Activated T-cell treated with anti-CD3 and anti-CD28 coated beads, Interleukin-2, amount 50 U/mL, for 72 hours (primary cell): ENCODE measurements at places on chromosomes 1 and 21. TPM values are rescaled to one million over a fixed set of nuclear protein-coding genes. Genes with fewer than 3 reads are reported as not detected.

- no peaks in the 10 kb centered on the region for H3K4me1 ChIP-seq
- DNase-seq: no peak
- H3K4me3 ChIP-seq: no peak overlapping the region
- H3K27ac ChIP-seq: no peak overlapping the region
Observed at GRCh38 chr1:24284156-24284471, 35.0 kb upstream of the GRHL3 start.

Gene ZNF692
- 57.6 TPM for total RNA-seq

Gene RIMKLA
- 1.9 TPM for total RNA-seq

DNA sequence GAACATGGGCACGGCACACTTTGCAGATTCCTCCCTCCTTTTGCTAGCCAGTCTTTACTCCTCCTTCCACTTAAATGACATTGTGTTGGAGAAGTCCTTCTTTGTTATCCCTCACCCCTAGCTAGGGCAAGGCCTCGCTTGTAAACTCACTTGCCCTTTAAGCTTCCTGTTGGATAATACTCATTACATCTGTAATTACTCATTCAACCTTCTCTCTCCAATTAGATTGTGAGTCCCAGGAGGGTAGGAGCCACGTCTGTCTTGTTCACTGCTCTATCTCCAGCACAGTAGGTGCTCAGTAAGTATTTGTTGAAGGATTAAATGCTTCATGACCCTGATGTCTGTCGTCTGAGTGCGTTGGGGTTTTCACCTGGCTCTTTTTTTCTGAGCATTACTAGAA is 98.7 kb upstream of the USP24 start:
- H3K36me3 ChIP-seq: no peaks in the 10 kb centered on the region
- H3K4me1 ChIP-seq: peaks cover 18% of the 10 kb centered on the region
- peaks cover 6% of the 10 kb centered on the region for H3K27me3 ChIP-seq
- no peak overlapping the region for H3K27ac ChIP-seq

Gene SPRR5
- total RNA-seq: not detected

Gene HES2
- 0.44 TPM for total RNA-seq

Gene CFAP74
- total RNA-seq: not detected

DNA sequence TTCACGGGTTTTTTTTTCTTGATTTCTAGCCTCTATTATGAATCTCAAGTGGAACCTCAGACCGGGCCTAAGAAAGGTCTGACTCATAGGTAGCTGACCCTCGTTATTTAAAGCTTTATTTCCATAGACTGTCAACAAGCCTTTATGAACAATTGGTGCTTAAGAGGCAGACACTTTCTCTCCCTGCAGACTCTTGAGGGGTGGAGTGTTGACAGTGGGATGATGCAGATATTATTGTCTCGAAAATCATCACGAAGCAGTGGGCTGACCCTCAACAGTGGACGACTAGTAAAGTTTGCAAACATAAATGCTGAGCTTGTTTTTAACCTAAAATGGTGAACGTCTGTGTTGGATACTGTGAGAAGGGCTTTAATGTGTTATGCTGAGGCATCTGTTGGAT is 1.8 kb downstream of the SFT2D2 start:
- peaks cover 64% of the 10 kb centered on the region for H3K4me1 ChIP-seq
- peak overlapping the region; percentile 89 for H3K4me3 ChIP-seq
- DNase-seq: no peak
- peaks cover 6% of the 10 kb centered on the region for H3K27me3 ChIP-seq
- peak overlapping the region; percentile 90 for H3K27ac ChIP-seq
- H3K36me3 ChIP-seq: peaks cover 13% of the 10 kb centered on the region

Gene CCDC24
- total RNA-seq: 0.99 TPM

GRCh38 chr21:42707207-42707830 is 53.9 kb downstream of the PDE9A start:
- H3K27ac ChIP-seq: no peak overlapping the region
- H3K4me1 ChIP-seq: no peaks in the 10 kb centered on the region
- no peaks in the 10 kb centered on the region for H3K36me3 ChIP-seq
- H3K4me3 ChIP-seq: no peak overlapping the region
- no peak for DNase-seq

- DNase-seq: no peak
- peaks cover 43% of the 10 kb centered on the region for H3K4me1 ChIP-seq
- H3K27me3 ChIP-seq: peaks cover 25% of the 10 kb centered on the region
- H3K4me3 ChIP-seq: no peak overlapping the region
- H3K36me3 ChIP-seq: peaks cover 2% of the 10 kb centered on the region
- H3K27ac ChIP-seq: no peak overlapping the region
Observed at GRCh38 chr1:8155528-8156186, 129.5 kb upstream of the ERRFI1 start.

Gene TRIM67
- total RNA-seq: 0.12 TPM

DNA sequence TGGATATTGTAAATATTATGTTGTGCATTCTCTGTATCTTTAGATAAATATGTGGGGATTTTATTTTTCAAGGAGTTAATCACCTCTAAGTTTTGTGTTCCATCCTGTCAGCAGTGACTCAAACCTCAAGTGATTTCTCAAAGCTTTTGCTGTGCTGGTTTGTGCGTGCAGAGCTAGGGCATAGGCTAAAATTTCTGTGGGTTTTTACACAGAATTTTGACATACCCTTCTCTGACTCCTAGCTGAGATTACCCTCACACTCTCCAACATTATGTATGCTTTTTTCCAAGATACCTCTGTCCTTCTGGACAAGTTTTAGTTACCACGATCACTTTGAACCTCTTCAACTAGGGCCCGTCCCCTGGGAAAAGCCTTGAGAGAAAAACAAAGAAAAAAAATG is 384.9 kb downstream of the NCAM2 start:
- peaks cover 1% of the 10 kb centered on the region for H3K36me3 ChIP-seq
- DNase-seq: no peak
- no peaks in the 10 kb centered on the region for H3K27me3 ChIP-seq
- no peak overlapping the region for H3K4me3 ChIP-seq
- no peaks in the 10 kb centered on the region for H3K4me1 ChIP-seq

DNA sequence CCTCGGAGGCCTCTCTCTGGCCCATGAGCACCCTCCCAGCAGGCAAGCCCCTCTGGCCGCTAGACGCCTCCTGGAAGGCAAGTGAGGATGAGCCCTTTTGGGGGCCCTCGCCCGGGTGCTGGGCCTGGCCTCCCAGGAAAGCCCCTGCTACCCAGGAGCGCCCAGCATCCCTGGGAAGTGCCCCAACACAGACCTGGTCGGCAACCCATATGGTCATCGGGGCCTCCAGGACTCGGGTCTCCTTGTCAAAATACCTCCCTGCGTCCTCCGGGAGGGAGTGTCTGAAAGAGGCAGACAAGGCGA is 21.0 kb upstream of the TMEM52 start:
- H3K36me3 ChIP-seq: no peaks in the 10 kb centered on the region
- DNase-seq: no peak
- no peak overlapping the region for H3K4me3 ChIP-seq
- H3K4me1 ChIP-seq: peaks cover 4% of the 10 kb centered on the region

Gene HSF2BP
- 1.9 TPM for total RNA-seq

DNA sequence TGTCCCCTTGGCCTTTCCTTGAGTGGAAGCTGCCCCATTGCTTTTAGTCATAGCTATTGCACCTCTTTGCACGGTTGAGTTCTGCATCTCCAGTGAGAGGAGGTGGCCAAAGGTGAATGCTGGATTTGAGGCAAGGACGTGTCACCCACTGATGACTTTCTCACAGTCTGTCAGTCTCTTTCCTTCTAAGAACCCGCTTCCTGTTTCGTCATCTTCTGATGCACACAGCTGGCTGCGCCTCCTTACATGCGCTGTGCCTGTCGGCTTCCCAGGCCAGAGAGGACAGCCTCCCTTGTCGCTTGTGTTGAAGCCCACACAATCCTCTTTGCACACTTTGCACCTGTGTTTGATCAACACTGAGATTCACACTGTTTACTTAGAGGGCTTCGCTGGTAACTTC is 41.8 kb upstream of the PWP2 start:
- H3K4me3 ChIP-seq: peak overlapping the region; percentile 70
- DNase-seq: peak; percentile 70
- no peaks in the 10 kb centered on the region for H3K27me3 ChIP-seq
- peaks cover 45% of the 10 kb centered on the region for H3K4me1 ChIP-seq
- H3K27ac ChIP-seq: peak overlapping the region; percentile 89
- H3K36me3 ChIP-seq: peaks cover 11% of the 10 kb centered on the region

- no peak for DNase-seq
- no peak overlapping the region for H3K4me3 ChIP-seq
- H3K27ac ChIP-seq: no peak overlapping the region
- peaks cover 6% of the 10 kb centered on the region for H3K4me1 ChIP-seq
- H3K27me3 ChIP-seq: peaks cover 4% of the 10 kb centered on the region
Observed at GRCh38 chr1:55820501-55820900, 605.3 kb upstream of the USP24 start.

Gene CFAP141
- total RNA-seq: not detected

Gene CCDC185
- not detected for total RNA-seq

DNA sequence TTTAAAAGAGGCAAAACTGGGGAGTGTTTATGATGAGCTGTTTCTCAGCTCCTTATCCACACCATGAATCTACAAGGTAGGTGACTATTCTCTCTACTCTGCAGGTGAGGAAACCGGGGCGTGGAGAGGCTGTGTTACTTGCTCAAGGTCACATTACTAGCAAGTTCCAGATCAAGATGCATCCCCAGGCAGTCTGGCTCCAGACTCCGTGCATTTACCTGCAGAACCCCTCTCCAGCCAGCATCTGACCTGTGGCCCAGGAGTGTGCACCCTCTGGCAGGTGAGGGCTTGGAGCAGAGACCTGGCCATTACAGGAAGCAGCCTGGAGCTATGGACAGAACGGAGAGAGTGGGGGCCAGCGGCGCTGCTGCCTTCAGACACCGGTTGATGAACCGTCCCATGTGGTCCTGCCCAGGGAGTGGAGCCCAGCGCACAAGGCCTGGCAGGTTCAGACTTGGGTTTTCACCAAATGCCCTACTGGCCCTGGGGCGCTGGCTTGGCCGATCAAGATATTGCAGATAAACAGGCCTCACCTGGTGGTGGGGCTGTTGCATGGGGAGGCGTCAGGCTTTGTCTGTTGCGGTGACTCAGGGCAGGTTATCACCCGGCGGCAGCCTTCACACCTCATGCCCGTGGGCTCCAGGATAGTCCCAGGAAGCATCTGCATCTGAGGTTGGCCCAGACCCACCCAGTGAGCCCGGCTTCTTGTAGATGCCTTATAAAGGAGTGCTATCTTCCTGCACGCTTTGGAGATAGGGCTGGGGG is 29.2 kb upstream of the WNT4 start:
- H3K27ac ChIP-seq: no peak overlapping the region
- DNase-seq: no peak
- peaks cover 18% of the 10 kb centered on the region for H3K27me3 ChIP-seq
- no peak overlapping the region for H3K4me3 ChIP-seq
- H3K36me3 ChIP-seq: no peaks in the 10 kb centered on the region

Gene PADI4
- total RNA-seq: 0.79 TPM

DNA sequence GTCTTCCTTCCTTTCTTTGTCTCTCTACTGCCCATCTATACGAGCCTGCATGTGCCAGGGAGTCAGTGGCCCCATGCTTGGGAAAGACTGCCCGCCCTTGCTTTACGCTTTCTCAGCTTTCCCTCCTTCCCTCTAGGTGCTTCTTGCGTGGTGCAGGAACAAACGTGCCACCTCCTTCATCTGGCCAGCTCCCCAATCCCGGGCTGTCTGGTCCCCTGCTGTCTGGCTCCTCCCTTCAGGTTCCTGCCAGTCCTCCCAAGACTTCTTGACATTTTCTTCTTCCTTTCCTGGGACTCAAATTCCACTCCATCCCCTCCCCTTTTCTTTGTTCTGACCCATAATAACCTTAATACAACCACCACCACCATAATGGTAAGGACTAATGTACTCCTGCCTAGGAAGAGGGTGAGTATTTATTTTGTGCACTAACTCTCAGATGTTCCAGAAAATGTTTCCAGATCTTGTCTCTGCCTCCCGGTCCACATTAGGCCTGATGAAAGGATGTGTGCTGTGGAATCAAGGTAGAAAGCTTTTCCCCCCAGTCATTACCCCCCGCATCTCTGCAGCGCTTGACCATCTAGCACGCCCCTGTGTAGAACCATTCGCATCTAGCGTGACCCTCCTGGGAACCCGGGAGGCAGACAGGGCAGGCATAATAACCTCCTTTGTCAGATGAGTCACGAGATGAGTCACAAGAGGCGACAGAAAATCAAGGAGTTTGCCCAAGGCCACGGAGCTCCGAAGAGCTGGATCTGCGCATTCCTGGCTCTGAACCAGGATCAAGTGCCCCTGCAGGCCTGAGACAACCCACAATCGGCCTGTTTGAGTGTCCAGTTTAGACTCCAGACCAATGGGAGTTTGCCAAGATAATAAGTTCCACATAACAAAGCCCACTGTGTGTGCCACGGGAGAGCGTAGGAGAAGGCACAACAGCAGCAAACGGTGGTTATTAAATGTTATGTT is 60.1 kb upstream of the NEK2 start:
- peaks cover 31% of the 10 kb centered on the region for H3K4me1 ChIP-seq
- no peak for DNase-seq
- no peak overlapping the region for H3K4me3 ChIP-seq
- H3K27me3 ChIP-seq: no peaks in the 10 kb centered on the region
- no peaks in the 10 kb centered on the region for H3K36me3 ChIP-seq

DNA sequence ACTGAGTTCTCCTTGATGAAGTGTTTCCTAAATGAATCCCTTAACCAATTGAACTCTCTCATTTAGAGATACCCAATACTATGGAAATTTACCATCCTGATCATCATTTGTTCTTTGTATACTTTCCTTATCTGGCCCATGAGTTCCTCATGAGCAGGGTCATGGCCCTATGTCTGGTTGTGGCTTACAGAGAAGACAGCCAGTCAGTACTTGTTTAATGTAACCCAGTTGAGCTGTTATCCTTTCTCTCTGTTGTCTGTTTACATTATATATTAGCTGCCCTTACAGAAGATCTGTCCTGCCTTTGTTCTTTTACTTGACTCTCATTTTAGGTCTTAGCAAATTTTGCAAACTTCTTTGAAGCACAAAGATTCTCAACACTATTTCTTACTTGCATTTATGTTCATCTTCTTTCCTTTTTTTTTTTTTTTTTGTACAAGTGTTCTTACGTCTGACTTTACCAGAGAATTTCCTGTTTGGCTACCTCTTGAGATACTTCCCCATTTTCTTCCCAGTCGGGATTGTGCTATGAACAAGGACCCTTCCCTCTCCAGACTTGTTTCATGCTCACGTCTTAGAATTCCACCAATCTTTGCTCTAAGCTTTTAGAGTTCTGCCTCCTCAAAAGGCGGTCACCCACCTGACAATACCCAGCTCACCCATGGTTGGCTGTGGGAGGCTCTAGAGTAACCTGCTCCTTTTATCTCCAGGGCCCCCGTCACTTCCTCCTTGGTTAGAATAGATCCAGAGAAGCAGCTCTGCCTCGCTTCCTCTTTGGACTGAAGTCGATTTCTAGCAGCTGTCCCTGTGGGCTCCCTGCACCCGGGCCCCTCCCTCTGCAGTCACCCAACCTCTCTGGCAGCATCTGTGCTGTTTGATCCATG is 53.6 kb upstream of the RUNX1 start:
- peak; percentile 20 for DNase-seq
- peaks cover 11% of the 10 kb centered on the region for H3K4me1 ChIP-seq
- H3K4me3 ChIP-seq: no peak overlapping the region

Gene ITSN1
- total RNA-seq: 4.5 TPM

GRCh38 chr1:236021424-236022135 is 43.3 kb downstream of the NID1 start:
- no peak overlapping the region for H3K27ac ChIP-seq
- DNase-seq: no peak
- no peaks in the 10 kb centered on the region for H3K27me3 ChIP-seq
- peaks cover 8% of the 10 kb centered on the region for H3K4me1 ChIP-seq
- H3K4me3 ChIP-seq: no peak overlapping the region
- no peaks in the 10 kb centered on the region for H3K36me3 ChIP-seq
